ENCODE measurements at places on chromosomes 3 and 15. TPM values are rescaled to one million over a fixed set of nuclear protein-coding genes. Genes with fewer than 3 reads are reported as not detected.

DNA sequence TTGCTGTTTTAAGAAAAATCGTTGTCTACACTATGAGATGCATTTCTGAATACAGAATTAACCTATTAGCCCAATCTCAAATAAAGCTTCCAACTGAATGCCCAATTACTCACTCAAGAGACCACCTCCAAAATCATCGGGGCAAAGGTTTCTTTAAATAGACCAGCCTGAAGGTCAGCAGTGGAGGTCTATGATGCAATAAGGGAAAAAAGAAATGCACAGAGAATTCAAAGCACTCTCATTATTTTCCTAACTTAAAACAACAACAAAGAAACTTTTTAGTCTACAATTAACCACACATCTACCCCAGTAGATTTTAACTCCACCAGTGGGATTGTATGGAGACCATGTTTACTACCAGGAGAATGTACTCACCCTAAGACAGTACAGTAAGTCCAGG lies 657.7 kb upstream of the CCDC54 start:
- DNase-seq, result no peak

GRCh38 chr3:153274561-153274960 lies 112.5 kb downstream of the RAP2B start:
- no peak for DNase-seq

DNA sequence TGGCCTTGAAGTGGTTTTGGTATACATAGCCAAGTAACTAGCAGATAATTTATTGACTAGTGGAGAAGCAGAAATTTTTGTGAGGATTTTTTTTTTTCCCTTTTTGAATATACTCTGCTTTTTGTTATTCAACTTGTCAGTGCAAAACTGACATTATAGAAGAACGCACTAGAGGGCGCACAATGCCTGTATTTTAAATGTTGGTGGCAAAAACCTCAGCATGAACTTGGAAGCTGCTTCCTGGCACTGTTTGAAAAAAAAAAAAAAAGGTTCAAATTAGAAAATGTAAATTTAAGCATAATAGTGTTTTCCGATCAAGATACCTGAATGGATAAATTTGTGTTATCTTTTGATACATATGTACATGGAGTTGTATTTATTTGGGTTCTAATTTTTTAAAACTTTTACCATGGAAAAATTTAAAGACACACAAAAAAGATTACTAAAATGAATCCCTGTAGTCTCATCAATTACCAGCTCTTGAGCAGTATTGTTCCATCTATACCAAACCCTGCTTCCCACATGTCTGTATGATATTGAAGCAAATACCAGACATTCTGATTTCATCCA lies 56.0 kb downstream of the SLC25A26 start:
- peak; percentile 52 for DNase-seq

DNA sequence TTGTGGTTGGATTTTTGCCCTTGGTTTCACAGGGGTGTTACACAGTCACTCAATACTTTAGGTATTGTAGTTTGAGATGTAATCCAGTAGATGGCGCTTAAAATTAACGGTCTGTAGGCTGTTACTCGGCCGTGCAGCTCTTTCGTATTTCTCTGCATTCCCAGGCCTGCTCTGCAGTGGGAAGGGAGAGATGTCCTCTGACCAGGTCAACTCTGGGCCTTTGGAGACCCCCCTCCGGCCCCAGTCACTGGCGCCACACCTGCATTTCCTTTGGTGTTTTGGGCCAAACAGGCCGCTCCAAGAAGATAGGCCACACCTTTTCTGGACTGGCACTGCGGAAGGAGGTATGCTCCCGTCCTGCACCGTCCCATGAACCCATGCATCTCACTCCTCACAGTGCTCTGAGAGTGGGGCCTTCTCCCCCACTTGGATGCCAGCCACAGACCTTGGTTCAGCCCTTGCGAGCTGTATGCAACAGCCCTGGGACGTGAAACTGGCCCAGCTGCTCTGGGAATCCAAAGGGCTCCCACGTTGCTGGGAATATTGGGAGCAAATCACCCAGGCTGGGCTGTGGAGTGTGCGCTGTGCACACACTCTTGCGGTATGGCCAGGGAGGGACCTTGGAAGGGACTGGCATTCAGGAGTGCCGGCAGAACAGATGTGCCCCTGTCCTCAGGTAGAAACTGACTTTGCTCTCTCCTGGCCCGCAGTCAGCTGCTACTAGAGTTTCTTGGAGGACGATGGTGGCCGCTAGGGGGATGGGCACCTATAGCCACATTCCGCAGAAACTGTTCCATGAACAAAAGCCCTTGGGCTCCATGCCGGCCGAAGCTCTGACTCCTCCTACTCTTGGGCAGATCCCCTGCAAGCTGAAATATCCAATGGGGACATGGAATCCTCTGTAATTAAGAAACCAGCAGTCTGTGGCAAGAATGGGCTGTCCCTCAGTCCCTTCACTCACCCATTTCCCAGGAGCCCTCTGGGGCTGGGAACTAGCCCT lies 410.5 kb upstream of the CADM2 start:
- DNase-seq, result no peak

DNA sequence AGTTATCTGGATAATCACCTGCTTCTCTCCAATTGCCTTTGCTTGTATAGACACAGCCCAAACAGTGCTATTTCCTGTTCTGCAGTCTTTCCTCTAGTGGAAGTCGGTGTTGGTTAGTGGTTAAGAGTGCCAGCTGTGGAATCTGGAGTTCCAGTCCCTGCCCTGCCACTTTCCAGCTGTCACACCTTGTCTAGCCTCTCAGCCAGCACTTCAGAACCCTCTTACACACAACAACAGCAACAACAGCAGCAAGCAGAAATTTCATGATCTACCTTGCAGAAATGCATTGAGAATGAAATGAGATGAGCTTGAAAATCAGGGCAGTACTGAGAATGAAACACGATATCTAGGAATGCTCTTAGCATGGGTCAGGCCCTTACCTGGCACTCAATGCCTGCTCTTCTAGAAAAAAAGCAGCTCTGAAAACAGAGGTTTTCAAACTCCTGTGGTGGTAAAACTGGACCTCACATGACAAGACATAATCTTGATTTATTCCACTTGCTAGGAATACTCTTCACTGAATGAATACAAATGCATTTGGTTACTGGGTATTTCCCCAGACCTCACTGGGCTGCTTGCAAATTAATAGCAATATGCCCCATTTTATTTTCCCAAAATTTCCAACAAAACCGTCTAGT lies 3.3 kb upstream of the WNT5A start:
- no peak for DNase-seq

DNA sequence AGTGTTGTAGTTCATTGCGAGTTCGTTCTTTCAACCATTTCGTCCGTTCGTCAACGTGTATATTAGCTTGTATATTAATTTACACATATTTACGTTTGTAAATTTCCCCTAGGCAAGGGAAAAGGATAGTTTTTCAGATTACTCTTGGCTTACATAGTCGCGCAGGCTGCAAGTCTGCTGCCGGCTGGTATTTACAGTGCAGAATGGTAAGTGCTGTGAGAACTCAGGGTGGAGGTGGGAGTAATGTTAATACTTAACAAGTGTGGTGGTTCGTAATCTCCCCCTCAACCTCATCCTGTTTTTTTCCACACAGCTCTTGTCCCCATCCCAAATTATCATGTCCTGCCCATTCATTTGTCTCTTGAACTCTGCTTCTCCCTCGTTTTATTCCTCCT lies 766 bp downstream of the FAM98B start:
- DNase-seq, result no peak

DNA sequence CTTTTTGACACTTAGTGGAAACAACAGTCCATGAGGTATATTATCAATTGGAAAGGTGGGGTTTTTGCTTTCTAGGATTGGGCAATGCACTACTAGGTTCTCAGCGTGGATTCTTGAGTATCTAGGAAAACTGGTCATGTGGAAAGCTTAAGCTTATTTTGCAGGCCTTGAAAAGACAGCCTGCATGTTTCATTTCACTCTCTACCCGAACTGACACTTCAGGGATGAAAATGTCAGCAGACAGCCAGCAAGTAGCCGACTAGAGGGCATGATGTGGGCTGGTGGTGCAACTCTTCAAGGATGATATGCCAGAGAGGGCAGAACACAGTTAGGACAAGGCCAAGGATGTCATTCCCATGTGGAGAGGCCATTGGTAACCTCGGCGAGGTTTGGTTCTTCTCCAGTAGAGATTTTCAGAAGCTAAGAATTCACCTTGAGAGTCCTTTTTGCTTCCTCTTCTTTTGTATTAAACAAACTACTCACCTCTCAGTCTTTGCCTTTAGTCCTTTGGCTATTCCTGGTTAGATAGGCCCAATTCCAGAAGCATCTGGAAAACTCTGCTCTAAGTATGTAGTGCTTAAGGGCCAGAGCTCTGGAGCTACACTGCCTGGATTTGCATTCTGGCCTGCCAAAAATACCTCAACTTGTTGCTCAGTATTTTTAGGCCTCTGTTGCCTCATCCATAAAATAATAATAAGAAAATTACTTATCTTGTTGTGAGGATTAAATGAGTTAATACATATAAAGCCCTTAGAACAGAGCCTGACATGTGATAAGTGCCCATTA lies 17.9 kb downstream of the LPP start:
- no peak for DNase-seq

DNA sequence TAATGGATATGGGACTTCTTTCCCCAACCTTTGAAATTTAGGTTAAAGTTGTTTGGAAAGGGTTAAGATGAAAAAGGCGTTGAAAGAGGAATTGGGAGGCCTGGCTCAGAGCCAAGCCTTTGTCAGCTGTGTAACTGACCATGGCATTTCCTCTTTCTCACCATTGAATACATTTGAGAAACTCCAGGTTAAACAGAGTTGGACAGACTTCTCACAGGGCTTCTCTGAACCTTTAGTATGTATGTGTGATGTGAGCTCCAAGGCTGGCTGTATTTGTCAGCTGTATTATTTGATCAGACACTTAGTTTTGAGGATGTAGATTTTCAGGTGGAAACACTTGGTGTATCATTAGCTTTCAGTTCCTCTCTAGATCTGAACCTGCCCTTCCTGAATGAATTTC lies 136.4 kb upstream of the GOLGA6L4 start:
- no peak for DNase-seq

- no peak for DNase-seq
Observed at GRCh38 chr3:140298569-140299070, 363.6 kb downstream of the CLSTN2 start.

- no peak for DNase-seq
Observed at GRCh38 chr3:46350262-46350565, 3.7 kb upstream of the CCR2 start.

DNA sequence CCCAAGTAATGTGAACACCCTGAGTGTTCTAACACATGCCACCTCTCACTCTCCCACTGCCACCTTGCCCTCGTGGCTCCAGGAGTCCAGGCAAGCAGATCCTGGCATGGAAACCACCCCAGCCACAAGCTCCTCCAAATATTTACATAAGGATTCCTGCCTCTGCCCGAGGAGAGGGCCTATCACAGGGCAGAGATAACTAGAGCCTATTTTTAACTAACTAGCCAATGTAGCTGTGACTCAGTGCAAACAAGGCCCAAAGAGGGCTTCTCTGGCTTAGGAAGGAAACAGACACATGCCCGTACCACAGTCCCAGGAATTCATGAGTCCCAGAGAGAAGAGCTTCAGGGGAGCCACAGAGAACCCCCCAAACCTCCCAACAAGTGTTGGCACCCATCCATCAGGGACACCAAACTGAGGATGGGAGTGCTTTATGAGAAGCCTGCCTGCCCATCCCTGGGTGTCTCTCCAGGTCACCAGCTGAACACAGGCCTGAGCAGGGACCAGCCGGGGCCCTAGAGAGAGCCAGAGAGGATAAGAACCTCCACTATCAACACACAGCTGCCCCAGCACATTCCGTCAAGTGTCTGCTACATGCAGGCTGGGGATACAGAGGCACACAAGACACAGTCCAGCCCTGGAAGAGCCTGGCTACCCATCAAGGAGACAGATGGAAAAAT lies 9.2 kb downstream of the FYCO1 start:
- no peak for DNase-seq

GRCh38 chr3:128367761-128368160 lies 98.9 kb downstream of the DNAJB8 start:
- no peak for DNase-seq

GRCh38 chr3:39105687-39106063 lies 1.8 kb downstream of the GORASP1 start:
- peak; percentile 3 for DNase-seq

GRCh38 chr3:159091936-159092335 lies 290.1 kb downstream of the MFSD1 start:
- no peak for DNase-seq

DNA sequence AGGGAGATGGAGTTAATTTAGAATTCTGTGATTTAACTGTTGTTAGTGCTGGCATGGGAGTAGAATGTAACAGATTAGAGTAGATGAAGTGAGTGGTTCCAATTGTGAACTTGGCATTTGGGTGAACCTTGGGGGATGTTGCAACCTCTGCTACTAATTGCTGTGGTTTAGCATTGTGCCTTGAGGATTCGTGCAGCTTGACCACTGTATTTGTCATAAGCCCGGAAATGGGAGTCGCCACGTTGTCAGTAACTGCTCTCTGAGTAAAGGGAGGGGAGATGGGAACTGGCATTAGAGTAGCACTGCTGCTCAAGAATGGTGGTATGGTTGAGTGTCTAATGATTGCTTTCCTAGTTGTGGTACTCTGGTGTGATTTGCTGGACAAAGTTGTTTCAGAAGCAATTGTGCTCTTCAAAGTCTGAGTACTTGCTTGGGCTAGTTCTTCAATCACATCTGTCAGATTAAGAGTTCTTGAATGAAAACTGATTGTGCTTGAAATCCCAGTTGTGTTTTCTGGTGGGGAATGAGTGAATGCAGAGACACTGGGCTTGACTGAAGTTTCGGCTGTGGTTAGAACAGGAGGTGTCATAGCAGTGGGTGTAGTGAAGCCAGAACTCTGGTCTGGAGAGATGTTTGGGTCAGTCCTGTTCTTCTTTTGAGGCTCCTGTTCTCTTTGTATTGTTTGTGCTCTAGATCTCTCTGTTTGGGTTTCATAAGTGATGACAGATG lies 15.4 kb downstream of the IGSF10 start:
- peak; percentile 9 for DNase-seq

Gene ICE2
- total RNA-seq, result 13.9 TPM

Gene CLDN16
- not detected for total RNA-seq

Gene PLA2G4D
- total RNA-seq, result not detected

Gene OR5K2
- total RNA-seq, result not detected

Gene SLC28A1
- total RNA-seq, result not detected

Gene ZSCAN2
- 2.7 TPM for total RNA-seq

Gene IQCB1
- total RNA-seq, result 36.5 TPM

Gene MAP1A
- total RNA-seq, result 0.75 TPM

Gene SH2D7
- not detected for total RNA-seq

Gene MORC1
- not detected for total RNA-seq
